ENCODE measurements at places on chromosomes 13 and 19.

GRCh38 chr19:38735257-38735686, 9.0 kb downstream of the CAPN12 start:
- no peak for DNase-seq

DNA sequence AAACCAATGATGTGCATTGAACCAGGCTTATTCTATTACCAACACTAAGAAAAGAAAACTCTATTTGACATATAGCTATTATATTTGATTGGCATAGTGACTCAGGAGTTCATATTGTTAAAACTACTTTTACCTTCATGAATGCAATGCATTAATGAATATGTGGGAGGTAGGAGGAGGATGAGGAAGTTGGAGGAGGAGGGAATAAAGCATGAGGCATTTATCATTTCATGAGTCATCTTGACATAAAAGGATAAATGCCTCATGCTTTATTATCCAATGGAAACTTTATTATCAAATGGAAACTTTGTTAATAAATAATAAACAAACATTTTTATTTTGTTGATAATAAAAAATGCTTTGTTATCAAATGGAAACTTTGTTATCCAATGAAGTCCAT, 116.5 kb downstream of the SPRY2 start:
- DNase-seq = peak; percentile 54

DNA sequence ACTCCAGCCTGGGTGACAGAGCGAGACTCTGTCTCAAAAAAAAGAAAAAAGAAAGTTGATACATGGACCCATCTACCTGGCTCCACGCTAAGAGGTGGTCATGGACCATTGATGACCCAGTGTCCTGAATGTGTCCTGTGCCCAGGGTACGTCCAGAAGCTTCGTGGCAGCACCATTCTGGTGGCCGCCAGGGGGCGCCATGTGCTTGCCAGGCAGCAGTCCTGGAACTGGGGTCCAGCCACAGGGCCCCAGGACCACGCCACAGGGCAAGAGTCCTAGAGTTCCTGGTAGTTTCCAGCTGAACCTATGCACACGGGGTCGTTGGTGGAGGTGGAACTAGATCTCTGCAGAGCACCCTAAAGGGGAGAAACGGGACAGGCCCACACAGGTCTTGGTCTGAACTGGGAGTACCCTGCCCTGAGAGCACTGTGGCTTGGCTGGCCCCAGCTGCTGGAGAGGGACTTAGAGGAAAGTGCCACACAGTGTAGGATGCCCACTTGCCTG, 19.9 kb upstream of the FBXO27 start:
- peak; percentile 56 for DNase-seq

DNA sequence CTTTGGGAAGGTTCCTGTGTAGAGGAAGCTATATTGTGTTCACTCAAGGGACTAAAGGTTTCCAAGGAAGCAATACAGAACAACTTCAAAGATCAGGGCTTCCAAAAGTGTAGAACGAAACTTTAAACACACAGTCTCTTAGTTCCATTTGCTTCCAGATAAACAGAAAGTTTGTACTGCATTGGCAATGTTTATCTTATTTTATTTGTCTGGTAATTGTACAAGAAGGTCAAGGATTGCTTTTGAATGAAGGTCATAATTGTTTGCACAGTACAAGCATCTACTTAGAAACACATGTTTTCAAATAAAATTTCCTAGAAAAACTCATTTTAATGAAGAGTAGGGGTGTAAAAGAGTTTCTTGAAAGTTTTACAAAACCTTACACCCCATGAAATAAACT, 712.7 kb upstream of the SGCG start:
- no peak for DNase-seq

DNA sequence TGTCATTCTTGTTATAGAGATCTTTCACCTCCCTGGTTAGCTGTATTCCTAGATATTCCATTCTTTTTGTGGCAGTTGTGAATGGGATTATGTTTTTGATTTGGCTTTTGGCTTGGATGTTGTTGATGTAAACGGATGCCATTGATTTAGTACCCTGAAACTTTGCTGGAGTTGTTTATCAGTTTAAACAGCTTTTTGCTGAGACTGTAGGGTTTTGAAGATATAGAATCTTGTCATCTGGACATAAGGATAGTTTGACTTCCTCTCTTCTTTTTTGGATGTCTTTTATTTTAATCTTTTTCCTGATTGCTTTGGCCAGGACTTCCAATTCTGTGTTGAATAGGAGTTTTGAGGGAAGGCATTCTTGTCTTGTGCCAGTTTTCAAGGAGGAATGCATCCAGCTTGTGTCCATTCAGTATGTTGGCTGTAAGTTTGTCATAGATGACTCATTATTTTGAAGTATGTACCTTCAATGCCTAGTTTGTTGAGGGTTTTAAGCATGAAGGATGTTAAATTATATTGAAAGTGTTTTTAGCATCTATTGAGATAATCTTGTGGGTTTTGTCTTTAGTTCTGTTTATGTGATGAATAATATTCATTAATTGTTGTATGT, 16.8 kb downstream of the ZNF431 start:
- peak; percentile 70 for DNase-seq

GRCh38 chr13:76225815-76226489, 589.8 kb downstream of the LMO7 start:
- DNase-seq = peak; percentile 57

DNA sequence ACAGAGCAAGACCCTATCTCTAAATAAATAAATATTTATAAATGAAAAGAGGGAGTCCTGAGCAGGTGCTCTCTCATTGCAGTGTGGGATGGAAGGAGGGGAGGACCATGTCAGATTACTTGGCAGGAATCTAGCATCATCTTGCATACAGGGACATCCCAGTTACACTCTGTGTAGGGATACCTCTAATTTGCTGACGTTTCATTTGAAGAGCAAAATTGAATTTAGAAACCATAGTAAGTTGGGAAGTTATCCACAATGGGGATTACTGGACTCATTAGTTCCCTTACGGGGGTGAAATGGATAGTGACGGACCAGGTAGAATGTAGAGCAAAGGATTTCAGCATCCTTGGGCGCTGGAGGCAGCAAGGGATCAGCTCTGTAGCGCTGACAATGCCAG, 52.1 kb downstream of the ARHGEF18 start:
- DNase-seq = no peak

DNA sequence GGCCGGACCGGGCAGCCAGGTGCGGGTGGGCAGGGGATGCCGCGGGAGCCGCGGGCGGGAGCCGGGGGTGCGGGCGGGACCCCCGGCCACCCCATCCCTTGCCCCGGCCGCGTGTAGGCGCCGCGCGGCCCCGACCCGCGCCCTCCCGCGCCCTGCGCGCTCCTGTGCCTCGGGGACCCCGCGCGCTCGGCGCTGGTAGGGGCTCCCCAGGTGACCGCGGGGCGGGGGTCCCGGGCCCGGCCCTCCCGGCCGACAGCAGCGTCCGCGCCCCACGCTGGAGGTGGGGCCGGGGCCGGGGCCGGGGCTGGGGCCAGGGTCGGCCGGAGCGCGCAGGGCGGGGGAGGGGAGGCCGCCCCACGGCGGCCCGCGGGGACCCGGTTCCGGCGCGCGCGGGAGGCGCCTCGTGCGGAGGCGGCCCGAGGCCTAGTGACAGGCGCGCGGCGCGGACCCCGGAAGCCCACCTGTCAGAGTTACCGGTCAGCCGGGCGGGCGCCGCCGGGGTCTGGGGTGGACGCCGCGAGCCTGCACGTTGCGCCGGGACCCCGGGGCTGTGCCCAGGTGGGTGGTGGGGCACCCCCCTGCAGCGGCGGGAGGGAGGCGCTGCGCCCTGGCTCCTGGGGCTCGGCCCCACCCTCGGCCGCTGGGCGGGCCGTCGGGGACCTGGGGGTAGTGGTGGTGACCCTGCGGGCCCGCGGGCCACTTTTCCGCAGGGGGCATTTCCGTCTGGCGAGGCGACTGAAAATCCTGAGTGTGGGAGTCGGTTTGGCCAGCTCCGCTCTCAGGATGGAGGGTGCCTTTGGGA, 518 bp downstream of the TFDP1 start:
- no peak for DNase-seq

DNA sequence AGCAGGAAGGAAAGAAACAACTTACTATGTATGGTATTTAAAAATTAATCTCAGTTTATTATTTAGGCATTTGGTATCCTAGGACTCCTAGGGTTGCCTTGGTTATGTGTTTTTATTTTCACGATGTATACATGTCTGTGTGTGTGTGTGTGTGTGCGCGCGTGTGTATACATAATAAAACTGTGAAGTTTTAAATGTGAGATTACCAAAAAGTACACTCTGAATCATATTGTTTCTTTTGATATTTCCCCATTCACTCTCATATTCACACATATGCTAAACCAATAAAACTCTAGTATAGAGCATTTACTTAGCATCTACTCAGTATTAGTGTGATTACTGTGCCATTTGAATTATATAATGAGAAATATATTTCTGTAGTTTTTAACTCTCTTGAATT, 30.8 kb upstream of the NDFIP2 start:
- no peak for DNase-seq

DNA sequence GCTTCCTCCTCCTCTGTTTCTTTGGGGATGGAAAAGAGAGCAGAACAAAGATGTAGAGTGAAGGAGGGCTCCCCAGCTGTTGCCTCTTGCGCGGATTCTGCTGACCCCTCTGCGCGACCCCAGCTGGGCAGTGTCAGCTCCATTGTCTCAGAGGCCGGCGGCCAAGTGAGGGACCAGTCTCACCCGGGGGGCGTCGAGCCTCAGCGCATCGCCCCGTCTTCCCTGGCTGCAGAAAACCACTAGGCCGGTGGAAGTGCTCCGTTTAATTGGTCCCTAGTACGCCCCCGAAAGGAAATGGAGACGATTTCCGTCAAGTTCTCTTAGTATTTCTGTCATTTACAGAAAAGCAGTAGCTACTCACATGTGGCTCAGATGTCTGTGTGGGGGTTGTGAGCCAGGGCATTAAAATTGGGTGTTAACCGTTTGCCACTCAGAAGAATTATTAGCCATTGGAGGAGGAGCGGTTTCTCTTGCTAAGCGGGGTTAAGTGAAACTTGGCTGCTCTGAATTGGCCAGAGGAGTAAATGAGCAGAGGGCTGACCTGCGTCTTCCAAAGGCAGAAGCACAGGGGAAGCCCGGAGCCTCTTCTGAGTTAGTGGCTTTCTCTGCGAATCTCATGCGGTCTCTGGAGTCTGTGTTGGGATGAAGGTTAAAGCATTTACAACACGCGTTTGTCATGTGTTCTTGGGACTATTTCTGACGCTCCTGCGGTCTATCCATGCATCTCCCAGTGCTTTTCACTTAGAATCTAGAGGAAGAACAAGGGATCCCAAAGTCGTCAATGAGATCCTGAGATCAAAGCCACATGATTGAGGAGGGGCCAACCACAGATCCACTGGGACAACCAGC, 132.8 kb upstream of the MYO16 start:
- DNase-seq = peak; percentile 59

DNA sequence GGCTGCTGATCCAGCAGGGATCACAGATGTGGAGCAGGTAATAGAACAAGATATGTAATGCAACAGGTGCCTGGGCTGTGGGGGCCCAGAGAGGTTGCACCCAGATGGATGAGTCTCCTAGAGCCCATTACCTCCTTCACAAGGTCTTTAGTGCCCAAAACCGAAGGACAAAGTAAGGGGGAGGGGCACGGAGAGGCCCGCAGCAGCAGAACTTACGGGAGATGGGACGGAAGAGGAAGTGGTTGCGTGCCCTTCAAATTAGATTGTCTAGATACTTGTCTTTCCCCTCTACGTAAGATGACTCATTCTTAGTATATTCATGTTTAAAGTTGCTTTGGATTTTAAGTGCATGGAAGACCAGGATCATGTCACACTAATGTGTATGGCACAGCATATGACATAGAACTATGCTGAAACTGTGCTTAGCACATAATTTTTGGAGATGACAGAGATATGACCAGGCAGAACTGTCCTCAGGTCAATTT, 5.7 kb upstream of the MRPS31 start:
- DNase-seq = peak; percentile 79

GRCh38 chr13:98559169-98559568, 17.7 kb downstream of the STK24 start:
- DNase-seq = no peak

DNA sequence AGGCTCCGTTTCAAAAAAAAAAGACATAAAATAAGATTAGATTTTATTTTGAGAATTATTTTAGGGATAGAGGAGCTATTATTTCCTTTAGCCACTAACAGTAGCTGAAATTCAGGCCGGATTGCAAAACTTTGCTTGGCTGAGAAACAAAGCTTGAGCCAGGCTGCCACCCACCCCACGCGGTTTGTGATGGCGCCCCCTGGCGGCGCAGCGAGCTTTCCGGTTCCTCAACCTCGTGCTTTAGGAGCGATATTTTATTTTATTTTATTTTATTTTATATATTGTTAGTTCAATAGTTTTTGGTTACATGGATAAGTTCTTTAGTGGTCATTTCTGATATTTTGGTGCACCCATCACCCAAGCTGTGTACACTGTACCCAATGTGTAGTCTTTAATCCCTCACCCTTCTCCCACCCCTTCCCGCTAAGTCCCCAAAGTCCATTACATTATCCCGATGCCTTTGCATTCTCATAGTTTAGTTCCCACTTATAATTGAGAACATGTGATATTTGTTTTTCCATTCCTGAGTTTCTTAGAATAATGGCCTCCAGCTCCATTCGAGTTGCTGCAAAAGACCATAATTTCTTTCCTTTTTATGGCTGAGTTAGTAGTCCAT, 19.8 kb upstream of the CEACAM4 start:
- peak; percentile 27 for DNase-seq

DNA sequence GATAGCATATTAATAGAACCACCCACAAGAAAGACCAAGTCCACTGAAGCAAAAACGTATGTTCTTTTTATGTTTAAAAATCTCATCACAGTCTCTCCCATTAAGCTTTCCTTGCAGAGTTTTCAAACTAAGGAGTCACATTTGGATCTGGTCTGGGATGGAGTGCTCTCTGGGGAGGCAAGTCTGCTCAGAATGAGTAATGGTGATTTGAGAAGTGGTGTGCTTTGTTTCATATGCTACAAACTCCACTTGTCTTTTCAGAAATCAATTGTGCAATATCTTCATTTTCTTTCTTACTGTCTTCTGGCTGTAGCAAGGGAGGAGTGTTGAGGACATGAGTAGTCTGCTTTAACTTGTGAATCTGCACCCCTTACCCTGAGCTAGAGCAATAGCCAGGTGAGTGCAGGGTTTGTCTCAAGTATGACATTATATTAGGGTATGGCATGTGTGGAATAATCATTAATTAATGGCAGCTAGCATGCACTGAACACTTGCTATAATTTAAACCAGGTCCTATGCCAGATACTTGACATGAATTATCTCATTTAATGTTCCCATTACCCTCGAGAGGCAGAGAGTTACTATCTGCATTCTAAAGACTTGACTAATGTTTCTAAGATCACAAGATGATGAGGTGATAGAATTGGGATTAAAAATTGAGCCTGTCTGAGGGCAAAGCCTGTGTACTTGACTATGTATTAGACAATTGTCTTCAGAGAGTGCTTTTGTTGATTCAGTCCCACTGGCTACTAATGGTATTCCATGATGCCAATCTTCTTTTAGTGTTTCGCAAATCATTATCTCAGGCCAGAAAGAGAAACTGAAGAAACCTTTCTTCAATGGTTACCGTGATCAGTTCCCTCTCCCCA, 171.8 kb downstream of the GPC6 start:
- DNase-seq = peak; percentile 15

- no peak for DNase-seq
Measured at GRCh38 chr13:77316430-77316829, 10.5 kb downstream of the MYCBP2 start.

GRCh38 chr19:50658441-50659317, 9.4 kb downstream of the C19orf81 start:
- DNase-seq = peak; percentile 84

GRCh38 chr19:16197188-16197621, 506 bp upstream of the AP1M1 start:
- peak; percentile 84 for DNase-seq
